Stimulated activated CD8-positive, alpha-beta memory T cell treated with anti-CD3 and anti-CD28 coated beads, Interleukin-7, amount 100 ng/mL, for 24 hours (primary cell): ENCODE measurements at places on chromosomes 1 and 21.

DNA sequence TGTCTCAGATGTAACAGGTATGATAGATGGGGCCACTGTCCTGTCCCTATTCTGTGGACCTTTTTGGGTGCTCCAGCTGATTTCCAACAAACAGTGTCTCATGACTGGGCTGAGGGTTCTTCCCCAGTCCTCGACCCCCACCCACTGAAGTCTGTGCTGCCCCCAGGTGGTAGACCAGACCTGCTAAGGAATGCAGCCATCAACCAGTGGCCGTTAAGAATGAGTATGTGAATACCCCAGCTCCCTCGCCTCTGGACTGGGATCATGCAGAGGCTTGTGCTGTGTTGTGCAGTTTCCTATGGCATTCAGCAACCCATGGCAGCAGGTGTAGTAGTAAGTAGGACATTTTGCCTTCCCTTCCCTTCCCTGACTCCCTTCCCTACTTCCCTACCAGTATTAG lies 183.1 kb upstream of the KAZN start:
- DNase-seq, result no peak

GRCh38 chr1:243474136-243474881 lies 218.5 kb downstream of the SDCCAG8 start:
- DNase-seq, result no peak

DNA sequence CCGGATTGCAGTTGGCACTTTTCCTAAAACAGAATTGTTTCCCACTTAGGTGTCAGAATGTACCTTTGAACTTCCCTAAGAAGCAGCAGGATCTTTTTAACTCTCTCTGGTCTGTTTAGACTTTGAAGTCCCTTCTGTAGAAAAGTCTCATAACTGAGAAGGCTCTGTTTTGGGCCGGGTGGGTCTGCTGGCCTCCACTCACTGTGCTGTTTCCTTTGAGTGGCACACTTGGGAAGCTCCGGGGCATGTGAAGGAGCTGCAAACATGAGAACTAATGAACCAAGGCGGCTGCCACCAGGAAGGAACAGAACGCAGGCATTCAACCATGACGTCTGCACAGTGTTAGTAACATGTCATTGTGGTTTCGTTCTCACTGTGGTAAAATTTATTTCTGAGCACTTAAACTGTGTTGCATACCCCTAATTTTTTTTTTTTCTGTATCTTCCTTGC lies 19.5 kb upstream of the NCMAP start:
- peak; percentile 21 for DNase-seq

DNA sequence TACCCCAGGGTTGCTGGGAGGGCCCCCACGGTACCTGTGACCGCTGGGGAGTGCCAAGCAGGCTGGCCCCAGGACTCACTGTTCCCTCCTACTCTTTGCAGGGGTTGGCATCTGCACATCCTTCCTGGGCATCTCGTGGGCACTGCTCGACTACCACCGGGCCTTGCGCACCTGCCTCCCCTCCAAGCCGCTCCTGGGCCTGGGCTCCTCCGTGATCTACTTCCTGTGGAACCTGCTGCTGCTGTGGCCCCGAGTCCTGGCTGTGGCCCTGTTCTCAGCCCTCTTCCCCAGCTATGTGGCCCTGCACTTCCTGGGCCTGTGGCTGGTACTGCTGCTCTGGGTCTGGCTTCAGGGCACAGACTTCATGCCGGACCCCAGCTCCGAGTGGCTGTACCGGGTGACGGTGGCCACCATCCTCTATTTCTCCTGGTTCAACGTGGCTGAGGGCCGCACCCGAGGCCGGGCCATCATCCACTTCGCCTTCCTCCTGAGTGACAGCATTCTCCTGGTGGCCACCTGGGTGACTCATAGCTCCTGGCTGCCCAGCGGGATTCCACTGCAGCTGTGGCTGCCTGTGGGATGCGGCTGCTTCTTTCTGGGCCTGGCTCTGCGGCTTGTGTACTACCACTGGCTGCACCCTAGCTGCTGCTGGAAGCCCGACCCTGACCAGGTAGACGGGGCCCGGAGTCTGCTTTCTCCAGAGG lies 6.8 kb downstream of the XKR8 start:
- no peak for DNase-seq

- DNase-seq, result no peak
Observed at GRCh38 chr1:203271018-203271743, 34.1 kb upstream of the BTG2 start.

DNA sequence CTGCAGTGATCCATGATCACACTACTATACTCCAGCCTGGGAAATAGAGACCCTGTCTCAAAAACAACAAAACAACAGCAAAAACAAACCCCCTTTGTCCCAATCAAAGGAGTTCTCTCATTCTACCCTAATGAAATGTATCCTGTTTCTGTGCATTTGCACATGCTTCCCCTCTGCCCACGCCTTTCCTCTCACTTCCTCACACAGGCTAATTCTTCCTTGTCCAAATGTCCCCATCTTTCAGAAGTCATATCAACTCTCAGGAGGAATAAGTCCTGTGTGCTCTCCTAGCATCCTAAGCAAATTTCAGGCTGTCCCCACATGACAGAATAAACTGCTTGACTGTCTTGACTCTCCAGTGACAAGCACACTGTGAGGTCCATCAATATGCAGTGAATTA lies 8.1 kb upstream of the ATP1B1 start:
- DNase-seq, result no peak

GRCh38 chr1:112247036-112247597 lies 148.9 kb upstream of the CTTNBP2NL start:
- no peak for DNase-seq

DNA sequence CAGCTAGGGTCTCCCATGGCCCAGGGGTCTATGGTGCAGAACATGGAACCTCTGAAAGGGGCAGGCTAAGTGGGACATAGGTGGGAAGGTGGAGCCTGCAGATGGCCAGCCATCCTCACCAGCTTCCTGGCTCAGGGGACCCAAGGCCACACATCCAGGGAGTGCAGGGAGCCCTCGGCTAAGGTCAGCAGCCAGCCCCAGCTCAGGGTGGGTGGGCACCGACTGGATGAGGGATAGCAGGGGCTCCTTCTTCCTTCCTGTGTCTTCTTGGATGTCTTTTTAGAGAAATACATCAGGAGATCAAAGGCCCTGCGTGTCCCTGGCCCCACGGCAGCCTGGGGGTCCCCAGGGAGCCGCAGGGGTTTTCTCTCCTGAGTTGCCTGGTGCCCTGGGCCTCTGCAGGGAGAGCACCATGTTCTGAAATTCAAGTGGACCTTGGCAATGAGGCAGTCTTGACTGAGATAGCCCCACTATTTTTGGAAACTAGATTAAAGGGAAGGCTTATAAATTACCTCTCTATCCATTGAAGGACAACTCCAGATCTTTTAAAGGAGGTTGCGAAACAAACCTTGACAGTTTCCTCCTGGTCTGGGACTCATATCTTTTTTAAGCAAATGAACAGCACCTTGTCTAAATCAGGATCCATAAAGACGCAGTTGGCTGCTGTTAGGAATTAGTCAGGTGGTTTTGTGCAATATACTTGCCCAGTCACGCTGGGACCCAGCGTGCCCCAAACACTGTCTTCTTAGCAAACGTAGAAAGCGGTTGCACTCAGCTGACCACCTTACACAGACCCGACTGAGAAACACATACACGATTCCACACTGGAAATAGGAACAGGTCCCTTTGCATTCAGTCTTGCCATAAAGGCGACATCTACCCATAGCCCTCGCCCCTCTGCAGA lies 242.3 kb downstream of the TOMM20 start:
- DNase-seq, result no peak

DNA sequence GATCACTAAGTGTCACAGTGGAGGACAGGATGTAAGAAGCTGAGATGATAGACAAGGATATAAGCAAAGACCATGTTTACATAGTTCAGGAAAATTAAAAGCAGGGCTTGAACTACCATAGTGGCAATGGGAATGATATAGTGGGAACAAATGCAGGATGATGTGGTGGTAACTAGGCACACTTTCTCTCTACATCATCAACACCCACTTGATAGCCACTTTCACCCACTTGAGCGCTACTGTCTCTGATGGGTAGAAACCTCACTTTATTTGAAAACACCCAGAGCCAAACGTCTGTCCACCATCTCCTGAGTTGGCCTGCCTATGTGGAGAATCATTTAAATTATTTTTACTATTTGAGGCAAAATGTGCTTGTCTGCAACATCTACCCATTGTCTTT lies 305.0 kb upstream of the ST6GALNAC5 start:
- DNase-seq, result no peak

DNA sequence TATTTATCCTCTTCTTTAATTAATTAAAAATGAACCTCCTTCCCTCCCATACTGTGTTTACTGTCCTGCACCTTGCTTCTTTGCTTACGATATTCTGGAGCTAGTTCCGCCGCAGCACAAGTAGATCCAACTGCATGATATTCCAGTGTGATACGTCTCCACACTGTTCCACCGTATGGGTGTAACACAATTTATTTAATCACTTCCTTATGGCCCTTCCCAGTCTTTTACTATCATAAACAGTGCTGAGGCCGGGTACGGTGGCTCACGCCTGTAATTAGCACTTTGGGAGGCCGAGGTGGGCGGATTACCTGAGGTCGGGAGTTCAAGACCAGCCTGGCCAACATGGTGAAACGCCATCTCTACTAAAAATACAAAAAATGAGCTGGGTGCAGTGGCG lies 25.7 kb downstream of the CNST start:
- no peak for DNase-seq

DNA sequence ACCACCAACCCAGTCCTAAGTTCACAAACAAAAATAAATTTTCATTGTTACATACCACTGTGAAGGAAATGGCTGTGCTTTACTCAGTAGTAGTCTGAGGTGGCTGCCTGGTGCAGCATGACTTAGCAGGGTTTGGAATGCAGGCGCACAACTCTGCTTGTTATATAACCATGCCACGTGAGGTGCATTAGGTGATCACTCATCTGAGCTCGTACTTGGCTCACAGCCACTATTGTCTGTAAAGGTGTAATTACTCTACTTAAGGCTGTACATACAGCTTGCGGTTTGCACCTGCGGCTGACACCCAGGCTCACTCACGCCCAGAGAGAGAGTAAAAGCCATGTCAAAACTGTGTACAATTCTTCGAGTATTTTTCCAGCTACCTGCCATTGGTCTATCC lies 599.4 kb downstream of the LTN1 start:
- DNase-seq, result no peak

- no peak for DNase-seq
Observed at GRCh38 chr1:15245593-15246360, 1.2 kb upstream of the FHAD1 start.

DNA sequence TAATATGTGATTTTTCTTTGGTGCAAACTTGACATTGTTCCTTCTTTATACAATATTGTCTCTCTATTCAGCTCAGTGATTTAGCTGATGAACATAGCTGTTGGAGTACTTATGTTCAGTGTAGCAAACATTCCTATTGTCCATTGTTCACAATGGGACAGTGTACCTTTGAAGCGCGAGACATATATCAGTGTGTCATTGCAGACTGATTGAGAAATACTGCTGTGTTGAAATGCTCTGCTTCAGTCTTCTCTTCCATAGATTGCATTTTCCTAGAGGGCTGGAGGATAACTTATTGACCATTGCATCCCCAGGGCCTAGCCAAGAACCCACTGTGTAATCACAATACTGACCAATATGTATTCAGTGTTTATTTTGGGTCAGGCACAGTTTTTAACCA lies 46.5 kb downstream of the HLX start:
- no peak for DNase-seq

- no peak for DNase-seq
Observed at GRCh38 chr1:61053712-61054600, 28.4 kb upstream of the NFIA start.

DNA sequence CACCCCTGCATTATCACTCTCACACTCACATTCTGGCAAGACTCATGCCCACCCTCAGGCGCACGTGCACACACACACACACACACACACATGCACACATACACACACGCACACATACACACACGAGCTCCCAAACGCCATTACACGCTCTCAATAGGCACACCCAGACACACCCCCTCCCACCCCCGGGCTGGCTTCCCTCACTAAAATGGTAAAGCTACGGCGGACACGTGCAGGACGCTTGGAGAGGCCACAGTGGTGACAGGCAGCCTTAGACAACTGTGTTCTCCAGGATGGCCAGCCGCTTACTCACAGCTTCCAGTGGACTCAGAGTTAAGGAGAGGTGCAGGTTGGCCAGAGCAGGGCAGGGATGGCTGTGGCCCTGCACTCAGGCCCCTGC lies 10.1 kb downstream of the MATN1 start:
- no peak for DNase-seq

DNA sequence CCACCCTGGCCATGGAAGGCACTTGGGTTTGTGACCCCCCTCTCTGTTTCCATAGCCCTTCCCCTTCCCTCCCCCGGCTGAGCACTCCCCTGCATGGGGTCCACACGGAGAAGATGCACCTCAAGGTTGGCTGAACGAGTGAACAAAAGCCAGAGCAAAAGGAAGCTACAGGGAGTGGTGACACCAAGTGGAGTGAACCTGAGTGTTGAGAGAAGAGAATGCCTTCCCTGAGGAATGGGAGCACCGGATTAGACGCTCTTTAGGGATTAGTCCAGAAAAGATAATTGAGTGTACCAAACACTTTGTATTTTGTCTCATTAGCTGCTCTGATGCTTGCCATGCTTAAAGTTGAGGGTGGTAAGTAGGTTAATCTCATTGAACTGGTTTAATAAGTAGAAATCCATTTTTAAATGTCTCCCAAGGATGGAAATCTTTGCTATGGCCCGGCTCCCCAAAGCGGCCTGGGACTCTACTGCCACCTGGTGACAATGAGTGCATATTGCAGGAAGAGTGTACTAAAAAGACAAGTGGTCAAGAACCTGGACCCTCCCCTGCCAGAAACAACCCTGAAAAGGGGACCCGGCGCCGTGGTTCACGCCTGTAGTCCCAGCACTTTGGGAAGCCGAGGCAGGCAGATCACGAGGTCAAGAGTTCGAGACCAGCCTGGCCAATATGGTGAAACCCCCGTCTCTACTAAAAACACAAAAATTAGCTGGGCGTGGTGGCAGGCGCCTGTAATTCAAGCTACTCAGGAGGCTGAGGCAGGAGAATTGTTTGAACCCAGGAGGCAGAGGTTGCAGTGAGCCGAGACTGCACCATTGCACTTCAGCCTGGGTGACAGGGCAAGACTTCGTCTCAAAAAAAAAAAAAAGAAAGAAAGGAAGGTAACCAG lies 150.6 kb upstream of the ZC3H12A start:
- DNase-seq, result no peak

GRCh38 chr1:117633068-117633345 lies 27.2 kb downstream of the TENT5C start:
- no peak for DNase-seq

GRCh38 chr1:215132156-215132555 lies 49.6 kb downstream of the KCNK2 start:
- DNase-seq, result no peak

- no peak for DNase-seq
Observed at GRCh38 chr1:227913396-227913763, 34.4 kb downstream of the WNT9A start.

GRCh38 chr1:1054099-1054700 lies 19.9 kb downstream of the RNF223 start:
- DNase-seq, result no peak

- DNase-seq, result no peak
Observed at GRCh38 chr1:164064501-164064900, 494.5 kb upstream of the PBX1 start.

- DNase-seq, result peak; percentile 45
Observed at GRCh38 chr1:21324368-21325141, 34.3 kb upstream of the ECE1 start.

- DNase-seq, result no peak
Observed at GRCh38 chr1:54811066-54811465, 9.9 kb upstream of the TTC22 start.
